Hair follicular keratinocyte (primary cell): ENCODE measurements at places on chromosomes 5 and 9. TPM values are rescaled to one million over a fixed set of nuclear protein-coding genes. Genes with fewer than 3 reads are reported as not detected.

The ALDH1A1 gene
- not detected in 2 replicates for total RNA-seq

The INSL4 gene
- not detected in 2 replicates for total RNA-seq

The GPR151 gene
- total RNA-seq = not detected in 2 replicates

The GABRA1 gene
- not detected in 2 replicates for total RNA-seq

The HNRNPH1 gene
- total RNA-seq = 177 and 191 TPM in 2 replicates

The HTR4 gene
- total RNA-seq = not detected in 2 replicates
